AML-193 (cell line): ENCODE measurements at places on chromosomes 11 and 22.
A peak's percentile ranks its signal among the peaks of the same experiment; 100 is the strongest.

DNA sequence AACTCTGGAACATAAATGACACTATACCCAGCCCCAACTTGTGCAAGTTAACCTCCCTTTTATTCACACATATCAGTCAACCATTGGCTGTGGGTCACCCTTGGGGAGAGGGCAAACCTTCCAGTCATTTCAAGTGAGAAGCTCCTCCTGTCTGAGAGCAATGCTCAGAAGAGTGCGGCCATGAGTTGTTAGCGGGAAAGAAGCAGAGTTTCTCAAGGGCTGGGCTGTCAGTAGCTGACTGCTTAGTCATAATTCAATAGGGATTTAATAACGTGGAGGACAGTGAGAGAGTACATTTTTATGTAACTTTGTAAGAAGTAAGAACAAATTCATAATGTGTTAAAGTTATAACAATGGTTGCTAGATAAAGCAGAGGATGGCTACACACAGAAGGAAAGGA lies 5.1 kb downstream of the PATE2 start:
- DNase-seq = no peak

DNA sequence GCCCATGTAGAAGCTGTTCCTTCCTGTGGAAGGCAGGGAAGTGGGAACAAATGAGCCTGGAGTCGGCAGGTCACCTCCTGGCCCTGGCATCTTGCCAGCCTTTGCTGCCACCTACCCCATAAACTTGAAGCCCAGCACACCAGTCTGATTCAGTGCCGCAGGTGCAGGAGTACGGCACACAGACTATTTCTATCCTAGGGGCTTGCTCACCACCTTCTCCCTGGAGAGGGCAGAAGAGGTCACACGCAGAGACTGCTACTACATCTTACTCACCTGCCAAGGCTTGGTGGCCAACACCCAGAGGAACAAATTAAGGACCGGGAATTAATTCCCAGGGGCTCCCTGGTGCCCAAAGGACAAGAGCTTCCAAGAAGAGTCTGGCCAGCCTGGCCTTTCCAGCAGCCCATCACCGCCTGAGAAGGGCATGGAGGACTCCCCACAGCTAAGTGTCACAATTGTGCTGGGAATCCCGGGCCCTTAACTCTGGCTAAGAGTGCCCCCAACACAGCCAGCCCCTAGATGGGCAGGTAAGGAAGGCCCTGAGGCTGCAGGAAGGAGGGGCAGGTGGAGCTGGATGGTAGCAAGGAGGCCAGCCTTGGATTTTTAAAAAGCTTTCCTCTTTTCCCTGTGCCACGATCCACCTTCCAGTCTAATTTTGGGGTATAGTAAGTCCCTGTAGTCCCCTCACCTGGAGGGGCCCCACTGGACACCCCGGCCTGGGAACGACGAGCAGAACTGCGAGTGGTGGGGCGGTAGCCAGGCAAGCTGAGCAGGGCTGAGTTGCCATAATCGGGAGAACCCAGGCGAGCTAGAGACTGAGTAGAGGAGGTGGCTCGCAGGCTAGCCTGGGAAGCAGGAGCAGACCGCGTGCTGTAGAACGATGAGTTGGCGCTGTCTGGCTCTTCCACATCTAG lies 6.9 kb downstream of the IL18BP start:
- no peak for DNase-seq

DNA sequence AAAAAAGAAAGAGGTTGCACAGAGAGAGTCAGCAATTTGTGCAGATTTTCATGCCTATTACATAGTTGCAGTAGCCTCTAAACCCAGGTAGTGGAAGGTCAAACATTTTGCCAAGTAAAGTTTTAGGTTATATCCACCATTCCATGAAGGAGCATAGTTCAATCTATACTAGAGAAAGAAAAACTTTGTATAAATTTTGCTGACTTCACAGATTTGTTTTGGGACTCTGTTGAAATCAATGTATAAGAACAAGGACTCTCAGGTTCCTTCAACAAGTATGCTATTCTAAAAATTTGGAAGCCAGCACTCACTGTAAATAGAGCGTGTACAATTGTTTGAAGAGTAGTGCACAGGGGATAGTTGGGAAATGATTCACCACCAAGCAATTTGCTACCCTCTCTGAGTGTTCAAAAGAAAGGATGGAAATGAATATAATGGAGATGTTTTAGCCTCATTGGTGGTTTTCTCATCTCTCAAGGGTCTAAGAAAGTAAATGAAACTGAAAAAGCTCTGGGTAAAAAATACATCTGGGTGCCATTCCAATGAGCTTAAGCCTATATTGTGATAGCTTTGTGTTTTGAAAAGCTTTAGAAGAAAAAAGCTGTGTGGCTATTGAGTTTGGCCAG lies 508.4 kb upstream of the LUZP2 start:
- no peak for DNase-seq

- no peak for DNase-seq
Measured at GRCh38 chr11:132408877-132409276, 1038.5 kb downstream of the NTM start.

DNA sequence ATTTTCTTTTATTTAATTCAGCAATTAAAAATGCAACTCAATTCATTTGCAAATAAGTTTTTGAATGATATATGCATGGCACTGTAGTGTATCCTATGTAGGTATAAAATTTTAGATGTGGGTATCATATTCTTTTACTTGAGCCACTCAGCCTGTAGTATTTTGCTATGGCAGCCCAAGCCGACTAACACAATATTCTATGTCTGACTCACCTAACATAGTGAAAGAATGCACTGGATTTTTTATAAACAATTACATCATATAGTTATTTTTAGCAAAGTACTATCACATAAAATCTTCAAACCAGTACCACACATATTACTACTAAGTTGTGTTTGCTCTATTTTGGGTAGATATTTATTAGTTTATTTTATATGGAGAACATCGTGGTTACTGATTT lies 21.9 kb upstream of the GRIA4 start:
- DNase-seq = no peak

GRCh38 chr22:39361496-39361895 lies 11.7 kb downstream of the SYNGR1 start:
- no peak for DNase-seq

- no peak for DNase-seq
Measured at GRCh38 chr11:12792590-12792989, 118.4 kb downstream of the TEAD1 start.

GRCh38 chr11:35030716-35031213 lies 108.2 kb upstream of the CD44 start:
- DNase-seq = no peak

GRCh38 chr11:134475951-134476350 lies 63.9 kb upstream of the B3GAT1 start:
- no peak for DNase-seq

- no peak for DNase-seq
Measured at GRCh38 chr11:8333811-8334401, 70.2 kb upstream of the LMO1 start.

GRCh38 chr11:78424334-78425270 lies 7.0 kb upstream of the GAB2 start:
- DNase-seq = peak; percentile 83

GRCh38 chr22:41216984-41217383 lies 11.9 kb downstream of the L3MBTL2 start:
- no peak for DNase-seq

GRCh38 chr11:20056950-20057943 lies 103.0 kb downstream of the DBX1 start:
- DNase-seq = no peak

- DNase-seq = no peak
Measured at GRCh38 chr11:57791321-57792059, 29.9 kb downstream of the CTNND1 start.

DNA sequence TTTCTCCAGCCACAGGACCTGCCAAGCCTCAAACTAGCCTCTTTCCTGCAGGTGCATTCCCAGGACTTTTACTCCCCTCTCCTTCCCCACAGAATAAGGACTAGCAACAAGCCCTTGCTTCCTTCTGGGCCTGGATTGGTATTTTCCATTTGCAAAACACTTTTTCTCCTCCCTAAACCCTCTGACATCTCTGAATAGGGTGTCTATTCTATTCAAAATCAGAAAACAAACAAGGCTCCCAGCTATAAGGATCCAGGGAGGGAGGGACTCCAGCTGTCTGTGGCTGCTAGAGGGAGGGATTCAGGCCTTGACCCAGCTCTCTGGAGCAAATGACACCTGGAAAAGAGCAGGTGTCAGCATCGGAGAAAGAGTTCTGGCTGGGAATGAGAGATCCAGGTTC lies 168.5 kb upstream of the BDNF start:
- DNase-seq = no peak

DNA sequence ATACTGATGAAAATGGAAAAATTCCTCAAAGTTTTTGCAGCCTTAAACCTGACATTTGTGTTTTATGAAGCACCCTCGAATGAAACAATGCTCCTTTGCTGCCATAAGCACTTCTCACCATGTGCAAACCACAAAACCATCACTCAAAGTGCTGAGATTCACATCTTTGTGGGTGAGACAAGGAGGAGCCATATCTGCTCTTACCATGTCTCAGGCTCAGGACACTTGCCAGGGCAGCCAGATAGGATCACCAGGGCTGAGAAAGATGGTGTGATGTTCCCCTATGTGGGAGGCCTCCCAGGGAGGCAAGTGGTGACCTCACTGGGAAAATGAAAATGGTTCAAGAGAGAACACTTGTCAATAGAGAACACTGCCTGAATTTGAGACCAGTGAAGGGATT lies 120.4 kb downstream of the CCDC34 start:
- DNase-seq = no peak

- no peak for DNase-seq
Measured at GRCh38 chr11:27280140-27280539, 82.9 kb downstream of the CCDC34 start.

DNA sequence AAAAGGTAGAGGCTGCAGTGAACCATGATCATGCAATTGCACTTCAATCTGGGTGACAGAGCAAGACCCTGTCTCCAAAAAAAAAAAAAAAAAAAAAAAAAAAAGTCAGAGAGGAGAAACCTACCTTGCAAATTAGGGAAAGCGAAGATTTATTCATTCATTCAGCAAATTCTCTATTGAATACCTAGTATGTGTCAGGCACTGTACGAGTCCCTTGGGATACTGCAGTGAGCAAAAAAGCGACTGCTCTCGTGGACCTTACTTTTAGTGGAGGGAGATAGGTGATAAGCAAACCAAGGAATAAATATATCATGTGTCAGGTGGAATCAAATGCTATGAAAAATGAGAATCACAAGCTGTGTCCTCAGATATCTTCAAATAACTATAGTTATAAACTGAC lies 101.3 kb downstream of the STIM1 start:
- no peak for DNase-seq

- DNase-seq = no peak
Measured at GRCh38 chr11:102990145-102990544, 34.6 kb upstream of the MMP13 start.

- no peak for DNase-seq
Measured at GRCh38 chr11:126011265-126011664, 51.4 kb downstream of the CDON start.

- no peak for DNase-seq
Measured at GRCh38 chr22:41920271-41920976, 5.5 kb upstream of the SHISA8 start.

DNA sequence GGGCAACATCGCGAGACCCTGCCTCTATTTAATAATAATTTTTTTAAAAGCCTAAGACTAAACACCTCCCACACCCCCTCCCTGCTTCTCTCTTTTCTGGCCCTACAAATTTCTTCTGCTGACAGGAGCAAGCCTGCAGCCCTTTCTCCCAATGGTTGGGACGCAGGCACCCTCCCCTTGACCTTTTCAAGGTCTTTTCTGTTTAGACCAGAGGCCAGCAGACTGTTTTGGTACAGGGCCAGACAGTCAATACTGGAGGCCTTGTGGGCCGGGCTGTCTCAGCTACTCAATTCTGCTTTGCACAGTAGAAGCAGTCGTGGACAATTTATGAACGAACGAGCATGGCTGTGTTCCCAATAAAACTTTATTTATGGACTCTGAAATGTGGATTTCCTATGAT lies 92.3 kb downstream of the SCN3B start:
- DNase-seq = no peak

DNA sequence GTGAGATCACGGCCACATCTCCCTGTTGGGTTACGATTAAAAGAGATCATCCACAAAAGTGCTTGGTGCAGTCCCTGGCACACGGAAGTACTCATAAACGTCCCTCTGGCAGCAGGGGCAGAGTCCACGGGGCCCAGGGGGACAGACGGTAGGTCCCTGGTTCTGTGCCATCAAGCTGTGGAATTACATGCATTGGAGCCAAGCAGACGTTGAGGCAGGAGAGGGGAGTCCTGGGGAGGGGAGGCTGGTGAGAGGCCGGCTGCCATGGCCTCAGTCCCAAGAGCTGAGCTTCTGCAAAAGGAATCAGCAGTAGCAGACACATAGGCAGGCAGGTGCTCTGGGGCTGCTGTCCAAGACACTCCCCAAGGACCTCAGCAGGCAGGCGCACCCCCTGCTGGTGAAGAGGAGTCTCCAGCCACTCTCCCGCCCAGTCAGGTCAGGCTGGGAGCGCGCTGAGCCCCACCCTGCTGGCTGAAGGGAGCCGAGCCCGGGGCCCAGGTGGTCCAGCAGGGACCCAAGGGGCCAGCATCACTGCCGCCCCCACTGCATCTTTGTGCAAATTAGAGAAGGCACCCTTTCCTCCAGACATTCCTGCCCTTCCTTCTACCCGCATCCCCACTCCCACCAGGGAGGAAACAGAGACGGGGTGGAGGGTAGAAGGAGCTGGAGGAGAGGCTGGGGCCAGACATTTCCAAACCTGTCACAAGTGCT lies 7.6 kb upstream of the KCTD17 start:
- DNase-seq = peak; percentile 68

GRCh38 chr22:49045276-49045675 lies 782.4 kb downstream of the BRD1 start:
- DNase-seq = no peak

DNA sequence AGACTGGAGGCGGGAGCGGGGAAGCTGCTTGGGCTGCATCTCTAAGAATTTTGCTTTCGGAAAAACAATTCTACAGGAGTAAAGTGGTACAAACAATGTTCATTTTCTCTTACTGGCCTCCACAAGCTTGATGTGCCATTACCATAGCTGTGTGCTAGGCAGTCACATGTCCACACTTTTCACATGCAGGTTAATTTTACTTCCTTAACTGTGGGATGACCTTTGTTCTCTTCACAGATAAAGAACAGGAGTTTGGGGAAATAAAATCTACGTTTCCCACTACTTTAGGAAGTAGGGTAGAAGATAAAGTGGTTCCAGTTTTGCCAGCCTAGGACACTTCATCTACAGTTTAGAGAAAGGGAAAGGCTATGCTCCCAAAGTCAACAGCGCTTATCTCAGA lies 327.2 kb upstream of the NARS2 start:
- no peak for DNase-seq

DNA sequence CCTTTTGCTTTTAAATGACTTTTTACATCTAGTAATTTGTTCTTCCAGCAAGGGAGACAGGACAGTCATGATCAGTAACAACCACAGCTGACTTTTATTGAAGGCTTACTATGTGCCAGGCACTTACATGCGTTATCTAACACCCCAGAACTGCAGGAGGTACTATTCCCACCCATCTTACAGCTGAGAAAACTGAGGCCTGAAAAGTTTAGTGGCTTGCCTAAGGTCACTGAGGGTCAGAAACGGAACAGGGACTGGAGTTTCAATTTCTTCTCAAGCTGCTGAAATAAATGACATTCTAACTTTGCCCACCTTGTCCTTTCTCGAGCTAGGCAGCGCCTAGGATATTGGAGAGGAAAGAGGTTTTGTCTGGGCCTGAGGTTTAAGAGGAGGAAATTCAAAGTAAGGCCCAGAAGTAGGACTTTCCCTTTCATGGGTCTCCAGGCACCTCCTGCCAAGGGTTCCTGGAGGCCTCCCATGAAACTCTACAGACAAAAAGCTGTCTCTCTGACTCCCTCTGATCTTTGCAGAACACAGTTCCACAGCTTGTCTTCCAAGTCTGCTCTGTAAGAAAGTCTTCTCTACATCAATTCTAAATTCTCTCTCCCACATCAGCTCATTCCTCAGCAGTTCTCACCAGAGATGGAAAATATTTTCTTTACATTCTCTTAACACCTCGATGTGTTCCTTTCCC lies 102.2 kb downstream of the NAT10 start:
- no peak for DNase-seq

- no peak for DNase-seq
Measured at GRCh38 chr11:62910141-62910882, 10.9 kb downstream of the CHRM1 start.
